Left kidney (tissue), 8 donors: ENCODE measurements at places on chromosomes 4 and X.

DNA sequence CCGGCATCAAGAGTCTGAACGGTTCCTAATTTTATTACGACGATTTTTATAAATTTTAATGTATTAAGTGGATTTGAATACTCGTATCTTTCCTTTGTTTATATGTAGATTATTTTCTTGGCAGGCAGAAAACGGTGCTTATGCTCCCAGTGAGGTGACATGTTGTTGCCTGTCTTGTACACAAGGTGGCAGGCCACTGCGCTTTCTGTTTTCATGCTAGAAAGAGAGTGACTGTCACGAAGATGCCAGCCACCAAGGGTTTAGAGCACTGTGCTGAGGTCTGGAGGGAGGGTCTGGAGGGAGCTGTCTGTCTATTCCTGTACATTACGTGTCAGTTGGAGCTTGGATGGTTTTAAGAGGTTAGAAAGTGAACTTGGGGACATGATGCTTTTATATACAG, 87.7 kb downstream of the SHROOM2 start:
- DNase-seq = no peak

- no peak for DNase-seq
These were observed 33.9 kb upstream of the HTRA3 start for GRCh38 chr4:8235686-8236085.

- DNase-seq = no peak
These were observed 960.8 kb upstream of the PRKX start for GRCh38 chrX:4674028-4674782.

- no peak for DNase-seq
These were observed 56.4 kb downstream of the STARD8 start for GRCh38 chrX:68703846-68704245.

- no peak for DNase-seq
These were observed 6.1 kb upstream of the ABRAXAS1 start for GRCh38 chr4:83490876-83491450.

DNA sequence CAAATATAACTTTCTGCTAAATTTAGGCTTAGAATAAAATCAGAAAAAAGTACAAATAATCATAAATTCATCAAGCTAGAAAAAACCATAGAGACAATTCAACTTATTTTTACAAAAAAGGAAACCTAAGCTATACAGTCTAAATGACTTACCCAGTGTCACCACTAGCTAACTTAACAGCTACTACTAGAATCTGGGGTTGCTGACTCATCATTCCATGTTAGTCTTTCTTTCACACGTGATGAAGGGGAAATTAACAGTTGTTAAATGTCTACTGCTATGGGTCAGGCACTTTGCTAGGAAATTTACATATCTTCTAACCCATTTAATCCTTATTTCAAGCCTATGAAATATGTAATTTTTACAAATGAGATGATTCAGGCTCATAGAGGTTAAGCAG, 349.3 kb upstream of the GALNT7 start:
- DNase-seq = no peak

- DNase-seq = no peak
These were observed 450 bp downstream of the ACSL1 start for GRCh38 chr4:184825141-184825895.

DNA sequence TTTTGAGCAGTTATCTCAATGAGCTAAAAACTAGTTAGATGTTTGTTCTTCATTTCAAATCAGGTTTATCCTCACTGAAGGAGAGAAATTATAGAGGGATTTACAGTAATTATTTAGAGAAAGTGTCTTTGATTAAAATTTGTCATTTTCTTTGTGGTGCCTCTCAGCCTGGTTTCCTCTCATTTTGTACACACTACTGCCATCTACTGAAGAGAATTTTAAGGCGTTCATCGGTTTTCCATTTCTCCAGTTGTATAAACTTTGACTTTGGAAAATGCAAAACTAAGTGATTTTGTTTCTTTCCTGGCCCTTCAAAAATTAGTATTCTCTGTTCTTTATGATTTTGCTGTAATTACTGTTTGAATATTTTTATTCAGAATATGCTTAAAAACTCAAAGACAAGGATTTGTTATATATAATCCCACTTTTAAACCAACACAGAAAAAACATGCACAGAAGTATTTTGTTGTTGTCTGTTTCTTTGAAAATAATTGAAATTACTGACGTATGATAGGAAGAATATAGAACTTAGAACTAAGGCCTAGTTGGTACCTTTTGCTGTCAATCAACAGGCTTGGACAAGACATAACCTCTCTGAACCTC, 34.4 kb upstream of the ANXA3 start:
- DNase-seq = peak; percentile 50

- DNase-seq = no peak
These were observed 36.6 kb downstream of the FAM114A1 start for GRCh38 chr4:38904090-38904666.

GRCh38 chrX:153338836-153339235, 4.9 kb downstream of the ZNF275 start:
- DNase-seq = no peak

DNA sequence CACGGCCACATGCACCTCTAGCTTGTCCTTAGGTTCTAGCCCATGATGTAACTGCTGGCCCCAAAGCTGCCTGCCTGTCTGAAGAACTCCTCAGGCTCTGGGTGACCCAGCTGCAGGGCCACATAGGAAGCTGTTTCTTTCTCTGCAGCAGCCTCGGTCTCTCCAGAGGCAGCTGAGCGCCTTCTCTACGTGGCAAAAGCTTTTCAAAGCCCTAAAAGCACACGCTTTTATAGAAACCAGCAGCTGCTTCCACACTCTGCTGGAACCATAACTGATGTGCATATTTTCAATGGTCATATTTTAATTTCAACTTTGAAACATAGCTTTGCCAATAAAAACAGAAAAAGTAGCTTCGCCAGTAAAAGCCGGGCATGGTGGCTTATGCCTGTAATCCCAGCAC, 37.4 kb downstream of the FAM53A start:
- no peak for DNase-seq

- no peak for DNase-seq
These were observed 1.8 kb downstream of the TENM3 start for GRCh38 chr4:182245041-182245440.

DNA sequence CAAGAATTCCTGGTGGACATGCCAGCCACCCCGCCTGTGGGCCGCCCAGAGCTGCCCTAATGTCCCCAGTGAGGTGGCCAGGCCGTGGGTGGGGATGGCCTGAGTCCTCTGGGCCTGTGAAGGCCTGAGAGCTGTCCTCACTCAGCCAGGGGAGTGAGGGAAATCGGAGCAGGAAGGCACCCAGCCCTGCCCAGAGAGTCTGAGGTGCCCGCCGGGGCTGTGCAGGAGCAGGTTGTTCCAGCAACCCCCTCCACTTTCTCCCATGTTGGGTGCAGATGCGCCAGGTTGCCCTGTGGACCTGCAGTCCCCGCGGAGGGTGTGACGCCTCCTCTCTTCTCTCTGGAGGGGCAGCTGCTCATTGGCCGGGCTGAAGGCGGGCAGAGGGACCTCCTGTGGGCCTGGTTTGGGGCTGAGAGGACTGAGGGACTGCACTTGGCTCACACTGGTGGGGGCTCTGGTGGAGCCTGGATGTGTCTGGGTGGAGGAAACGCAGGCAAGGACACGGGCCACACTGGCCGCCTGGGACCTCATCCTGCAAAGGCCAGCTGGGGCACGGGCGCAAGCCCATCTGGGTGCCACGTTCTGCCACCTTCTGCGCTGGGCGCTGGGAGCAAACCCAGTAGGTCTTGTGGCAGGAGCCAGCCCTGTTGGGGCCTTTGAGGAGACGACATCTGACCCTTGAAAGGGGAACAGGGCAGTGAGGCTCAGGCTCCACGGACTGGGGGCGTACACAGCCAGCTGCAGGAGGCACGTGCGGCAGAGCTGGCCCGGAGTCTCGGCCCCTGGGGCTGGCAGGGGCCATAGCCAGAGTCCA, 14.0 kb downstream of the DOK7 start:
- no peak for DNase-seq

DNA sequence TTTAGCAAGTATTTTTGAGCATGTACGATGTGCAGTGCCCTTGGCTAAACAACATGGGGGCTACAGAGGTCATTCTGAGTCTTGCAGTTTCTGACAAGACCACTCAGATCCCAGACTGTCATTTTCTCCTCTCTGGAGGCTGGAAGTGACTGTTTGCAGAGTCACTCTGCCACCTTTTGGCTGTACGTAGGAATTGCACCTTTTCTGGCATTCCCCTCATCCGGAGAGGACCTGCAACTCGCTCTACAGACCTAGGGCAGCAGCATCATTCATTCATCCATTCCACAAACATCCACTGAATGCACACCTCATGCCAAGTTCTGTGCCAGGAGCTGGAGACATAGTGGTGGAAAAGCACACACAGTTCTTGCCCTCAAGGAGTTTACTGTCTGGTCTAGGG, 160.4 kb upstream of the GPR101 start:
- DNase-seq = peak; percentile 15

- DNase-seq = no peak
These were observed 92.1 kb upstream of the ZCCHC13 start for GRCh38 chrX:74211911-74212310.

GRCh38 chrX:91435395-91435794, 756 bp downstream of the PABPC5 start:
- no peak for DNase-seq

DNA sequence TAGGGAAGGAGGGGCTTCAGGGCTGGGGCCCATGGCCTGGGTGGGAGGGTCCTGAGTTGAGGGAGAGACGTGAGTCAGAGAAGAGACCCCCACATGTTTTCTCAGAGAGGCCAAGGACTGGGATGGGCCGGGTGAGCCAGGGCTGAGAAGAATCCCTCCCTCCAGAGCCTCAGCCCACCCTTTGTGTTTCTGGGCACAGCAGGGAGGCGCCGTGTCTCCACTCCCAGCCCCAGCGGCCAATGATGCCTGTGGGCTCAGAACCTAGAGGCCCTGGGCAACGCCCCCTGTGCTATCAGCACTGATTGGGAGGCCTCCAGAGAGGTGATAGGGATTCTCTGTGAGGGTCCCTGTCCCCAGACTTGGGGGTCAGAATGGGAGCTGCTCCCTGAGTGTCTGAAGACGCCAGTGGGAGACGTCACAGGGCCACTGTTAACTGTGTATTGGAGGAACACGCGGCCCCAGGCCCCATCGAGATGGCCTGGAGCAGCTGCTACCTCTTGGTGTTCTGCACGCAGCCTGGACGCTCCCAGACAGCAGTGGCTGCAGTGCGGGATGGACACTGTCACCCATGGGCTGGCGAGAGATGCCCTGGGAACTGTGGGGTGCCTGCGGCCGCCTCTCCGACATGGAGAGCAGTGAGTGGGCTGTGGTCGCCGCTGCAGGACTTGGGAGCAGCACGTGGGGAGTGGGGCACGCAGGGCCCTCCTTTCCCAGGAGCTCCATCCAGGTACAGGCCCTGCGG, 8.5 kb downstream of the FGFRL1 start:
- no peak for DNase-seq

- DNase-seq = no peak
These were observed 5.5 kb downstream of the TMEM131L start for GRCh38 chr4:153471698-153472093.

- no peak for DNase-seq
These were observed 327.2 kb upstream of the DIPK2B start for GRCh38 chrX:45527834-45528233.

DNA sequence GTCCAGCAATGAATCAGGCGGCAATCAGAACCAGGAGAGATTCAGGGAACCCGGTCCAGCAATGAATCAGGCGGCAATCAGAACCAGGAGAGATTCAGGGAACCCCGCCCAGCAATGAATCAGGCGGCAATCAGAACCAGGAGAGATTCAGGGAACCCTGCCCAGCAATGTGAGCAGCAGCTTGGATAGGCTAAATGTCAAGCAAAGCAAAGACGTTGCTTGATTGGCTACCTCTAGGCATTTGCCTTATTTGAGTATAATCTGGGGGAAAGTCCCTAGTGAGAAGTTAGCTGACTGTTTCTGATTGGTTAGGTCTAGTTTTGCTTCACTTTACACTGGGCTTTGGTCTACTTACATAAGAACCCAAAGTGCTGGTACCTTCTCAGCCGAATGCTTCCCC, 1212.2 kb upstream of the TENM3 start:
- no peak for DNase-seq

DNA sequence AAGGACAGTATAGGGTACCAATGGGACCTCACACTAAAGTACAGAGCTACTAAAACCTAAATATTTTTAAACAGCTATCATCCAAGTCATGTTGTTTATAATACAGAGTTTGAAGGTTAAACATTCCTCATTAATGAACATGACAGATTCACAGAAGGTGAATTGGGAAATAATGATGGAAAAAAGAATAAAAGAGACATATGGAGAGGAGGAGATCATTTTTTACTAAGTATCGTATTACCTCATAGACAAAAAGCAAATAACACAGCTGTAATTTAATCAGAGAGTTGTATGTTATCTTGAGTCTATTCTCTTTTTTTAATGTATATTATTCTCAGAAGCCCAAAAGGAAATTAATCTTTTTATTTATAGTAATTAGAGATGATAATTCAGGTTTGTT, 7.9 kb downstream of the PLK4 start:
- no peak for DNase-seq

DNA sequence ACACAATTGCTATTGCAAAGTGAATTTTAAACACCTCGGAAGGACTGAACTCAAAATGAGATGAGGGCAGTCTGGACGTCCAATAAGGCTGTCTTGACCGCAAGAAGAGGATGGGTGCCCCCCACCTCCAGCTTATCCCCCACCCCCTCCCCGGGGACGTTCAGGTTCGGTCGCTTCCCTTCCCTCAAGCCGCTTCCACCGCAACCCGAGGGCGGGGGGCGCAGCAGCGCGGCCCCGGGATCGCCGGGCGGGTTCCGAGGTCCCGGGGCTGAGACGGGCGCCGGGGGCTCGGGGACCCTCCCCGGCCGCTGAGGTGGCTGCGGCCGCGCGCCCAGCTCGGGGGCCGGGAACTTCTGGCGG, 480 bp downstream of the USP46 start:
- DNase-seq = no peak

- DNase-seq = peak; percentile 73
These were observed 692 bp downstream of the SPCS3 start for GRCh38 chr4:176320340-176320975.

DNA sequence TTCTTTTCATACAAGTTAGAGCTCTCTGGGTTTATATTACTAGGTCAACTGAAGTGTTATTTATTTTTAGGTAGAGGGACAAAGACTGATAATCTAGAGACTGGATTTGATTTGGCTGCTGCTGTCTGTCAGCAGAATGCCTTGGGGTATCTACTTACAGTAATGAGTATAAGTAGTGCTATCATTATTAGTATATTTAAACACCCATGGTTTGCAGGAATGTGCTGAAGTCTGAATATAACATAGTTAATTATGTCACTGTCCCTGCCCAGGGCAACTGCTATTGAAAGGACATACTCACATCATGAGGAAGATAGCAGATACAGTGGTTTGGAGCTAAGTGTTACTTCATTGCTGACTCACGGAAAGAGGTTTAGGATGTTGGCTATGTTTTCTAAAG, 76.2 kb downstream of the PRRG1 start:
- no peak for DNase-seq

DNA sequence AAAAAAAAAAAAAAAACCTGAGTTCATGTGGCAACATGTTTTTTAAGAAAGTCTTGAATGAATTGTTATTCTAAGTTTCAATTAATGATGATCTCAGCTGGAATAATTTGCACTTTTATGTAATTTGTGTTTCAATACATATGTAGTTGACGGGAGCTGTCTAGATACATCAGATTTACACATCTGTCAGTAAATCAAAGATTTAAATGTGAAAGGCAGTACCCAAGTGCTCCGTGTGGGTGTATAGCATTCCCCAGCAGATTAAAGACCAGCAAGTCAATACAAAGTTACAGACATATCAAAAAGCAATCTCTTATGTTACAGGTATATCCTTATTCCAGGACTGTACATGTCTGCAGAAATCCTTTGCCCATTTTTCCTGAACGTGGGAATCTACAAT, 35.2 kb downstream of the SYNPO2 start:
- no peak for DNase-seq
